ENCODE measurements at places on chromosomes 6 and 20.

GRCh38 chr6:125586074-125586473 lies 163.4 kb upstream of the HEY2 start:
- peak; percentile 58 for DNase-seq

DNA sequence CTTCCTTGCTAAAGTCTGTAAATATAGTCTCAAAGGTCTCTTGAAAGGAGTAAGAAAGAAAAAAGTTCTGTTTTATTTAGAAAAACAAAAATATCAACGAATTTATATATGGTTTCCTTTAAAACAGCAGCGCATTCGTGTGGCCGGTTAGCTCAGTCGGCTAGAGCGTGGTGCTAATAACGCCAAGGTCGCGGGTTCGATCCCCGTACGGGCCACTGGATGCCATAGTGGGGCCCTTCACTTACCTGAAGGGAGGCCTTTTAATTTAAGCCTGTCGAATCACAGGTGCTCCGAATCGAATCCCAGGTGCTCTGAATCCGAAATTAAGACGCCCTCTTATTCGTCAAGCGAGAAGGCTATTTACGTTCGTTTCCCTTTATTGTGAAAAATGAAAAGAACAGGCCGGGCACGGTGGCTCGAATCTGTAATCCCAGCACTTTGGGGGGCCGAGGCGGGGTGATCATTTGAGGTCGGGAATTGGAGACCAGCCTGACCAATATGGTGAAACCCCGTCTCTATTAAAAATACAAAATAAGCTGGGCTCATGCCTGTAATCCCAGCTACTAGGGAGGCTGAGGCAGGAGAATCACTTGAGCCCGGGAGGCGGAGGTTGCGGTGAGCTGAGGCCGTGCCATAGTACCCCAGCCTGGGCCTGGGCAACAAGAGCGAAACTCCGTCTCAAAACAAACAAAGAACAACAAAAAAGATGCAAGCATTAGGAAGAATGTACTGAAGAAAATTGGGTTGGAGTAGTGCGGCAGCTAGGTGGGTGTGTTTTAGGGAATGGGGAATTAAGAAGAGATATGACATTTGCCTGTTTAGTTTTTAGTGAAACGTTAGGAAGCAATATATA lies 195.8 kb upstream of the ZNF184 start:
- no peak for DNase-seq

DNA sequence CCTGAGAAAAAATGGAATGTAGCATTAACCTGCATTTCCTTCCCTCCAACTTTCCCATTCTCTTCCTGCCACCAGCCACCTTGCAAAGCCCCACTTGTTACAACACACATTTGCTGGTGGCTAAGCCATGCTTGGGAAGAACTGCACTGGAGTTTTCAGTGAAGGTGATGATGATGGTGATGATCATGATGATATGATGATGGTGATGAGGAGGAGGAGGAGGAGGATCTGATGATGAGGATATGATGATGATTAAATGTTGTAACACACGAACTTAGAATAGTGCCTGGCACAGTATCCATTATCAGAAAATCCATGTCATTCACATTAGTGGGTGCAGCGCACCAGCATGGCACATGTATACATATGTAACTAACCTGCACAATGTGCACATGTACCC lies 297.2 kb downstream of the TSHZ2 start:
- DNase-seq: no peak

DNA sequence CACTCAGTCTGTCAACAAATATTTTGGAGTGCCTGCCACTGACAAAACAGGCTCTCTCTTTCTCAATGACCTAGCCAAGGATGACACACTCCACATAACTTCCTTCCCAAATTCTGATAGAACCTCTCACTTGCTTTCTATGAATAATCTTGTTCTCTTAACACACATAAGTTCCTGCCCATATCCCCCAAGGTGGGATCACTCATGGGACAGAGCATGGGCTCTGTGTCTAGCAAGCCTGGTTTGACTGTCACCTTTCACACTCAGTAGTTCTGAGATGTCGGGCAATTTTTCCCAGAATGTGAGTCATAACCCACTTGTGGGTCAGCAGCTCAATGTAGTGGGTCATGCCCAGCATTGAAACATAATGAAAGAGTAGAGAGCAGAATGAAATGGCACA lies 78.1 kb downstream of the LRFN2 start:
- no peak for DNase-seq

DNA sequence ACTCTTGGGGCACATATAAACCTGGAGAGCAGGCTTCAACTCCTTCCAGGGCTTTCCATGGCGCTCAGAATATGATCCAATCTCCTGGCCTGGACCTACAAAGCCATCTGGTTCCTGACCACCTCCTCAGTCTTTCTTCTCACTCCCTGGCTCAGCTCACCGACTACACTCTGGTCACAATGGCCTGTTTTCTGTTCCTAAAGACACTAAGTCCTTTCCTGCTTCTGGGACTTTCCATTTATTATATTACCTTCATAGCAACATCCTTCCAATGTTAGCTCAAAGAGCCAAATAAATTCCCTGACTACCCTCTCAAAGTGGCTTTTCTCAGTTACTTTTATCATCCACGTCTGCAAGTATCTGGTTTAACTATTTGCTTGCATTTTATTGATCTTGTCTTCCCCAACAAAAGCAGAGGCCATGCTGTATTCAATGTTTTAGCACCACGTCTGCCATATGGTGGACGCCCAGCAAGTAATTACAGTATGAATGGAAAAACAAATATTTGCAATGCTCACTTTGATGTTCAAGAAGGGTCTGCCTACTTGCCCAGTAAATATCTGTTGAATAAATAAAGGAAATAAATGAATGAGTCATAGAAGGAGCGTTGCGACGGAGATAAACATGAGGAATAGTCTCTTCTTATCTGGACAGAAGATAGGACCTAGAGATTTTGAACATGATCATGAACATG lies 328.4 kb downstream of the ESR1 start:
- no peak for DNase-seq

Data from non-pigmented ciliary epithelial cell (primary cell).